ENCODE measurements at places on chromosomes 12 and 14.
A peak's percentile ranks its signal among the peaks of the same experiment; 100 is the strongest.

GRCh38 chr14:99758121-99758821 lies 34.9 kb upstream of the EML1 start:
- no peak for DNase-seq

GRCh38 chr12:65672441-65672840 lies 151.8 kb upstream of the HMGA2 start:
- DNase-seq: no peak

DNA sequence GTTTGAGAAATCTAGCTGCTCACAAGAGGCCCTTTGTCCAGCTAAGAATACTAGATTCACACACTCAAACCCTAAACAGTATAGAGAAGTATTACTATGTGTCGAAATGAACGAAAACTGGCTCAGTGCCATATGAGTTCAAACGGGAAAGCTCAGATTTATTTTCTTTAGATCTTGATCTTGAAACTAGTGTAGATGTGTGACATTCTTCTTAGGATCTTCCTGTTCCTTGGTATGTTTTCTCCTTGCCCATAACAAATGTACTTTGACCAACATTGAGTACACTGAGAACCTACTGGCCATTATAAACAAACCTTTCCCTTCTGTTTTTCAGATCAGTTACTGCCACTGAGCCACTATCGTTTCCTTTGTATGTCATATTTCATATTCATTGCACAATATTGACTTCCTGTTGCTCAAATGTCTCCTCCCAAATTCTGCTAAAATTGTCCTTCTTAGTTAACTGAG lies 21.3 kb downstream of the MYBPC1 start:
- DNase-seq: peak; percentile 18

GRCh38 chr14:34387974-34388516 lies 74.0 kb downstream of the SPTSSA start:
- DNase-seq: no peak

DNA sequence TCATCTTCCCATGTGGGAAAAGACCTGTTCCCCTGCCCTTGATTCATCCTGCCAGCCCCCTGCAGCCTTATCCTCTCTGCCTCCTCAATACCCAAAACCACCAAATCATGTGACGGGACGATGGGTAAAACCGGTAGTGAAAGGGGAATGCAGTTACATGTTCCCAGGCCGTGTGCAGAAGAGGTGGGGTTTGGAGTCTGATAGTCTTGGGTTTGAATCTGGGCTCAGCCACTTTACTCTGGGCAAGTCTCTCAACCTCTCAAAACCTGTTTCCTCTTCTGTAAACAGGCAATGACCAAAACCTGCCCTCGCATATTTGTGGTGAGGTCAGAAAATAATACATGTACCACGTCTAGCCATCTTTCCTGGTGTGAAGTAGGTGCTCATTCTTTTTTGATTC lies 123.0 kb downstream of the PLXNC1 start:
- DNase-seq: no peak

GRCh38 chr12:87796961-87797516 lies 232.2 kb downstream of the C12orf50 start:
- DNase-seq: no peak

DNA sequence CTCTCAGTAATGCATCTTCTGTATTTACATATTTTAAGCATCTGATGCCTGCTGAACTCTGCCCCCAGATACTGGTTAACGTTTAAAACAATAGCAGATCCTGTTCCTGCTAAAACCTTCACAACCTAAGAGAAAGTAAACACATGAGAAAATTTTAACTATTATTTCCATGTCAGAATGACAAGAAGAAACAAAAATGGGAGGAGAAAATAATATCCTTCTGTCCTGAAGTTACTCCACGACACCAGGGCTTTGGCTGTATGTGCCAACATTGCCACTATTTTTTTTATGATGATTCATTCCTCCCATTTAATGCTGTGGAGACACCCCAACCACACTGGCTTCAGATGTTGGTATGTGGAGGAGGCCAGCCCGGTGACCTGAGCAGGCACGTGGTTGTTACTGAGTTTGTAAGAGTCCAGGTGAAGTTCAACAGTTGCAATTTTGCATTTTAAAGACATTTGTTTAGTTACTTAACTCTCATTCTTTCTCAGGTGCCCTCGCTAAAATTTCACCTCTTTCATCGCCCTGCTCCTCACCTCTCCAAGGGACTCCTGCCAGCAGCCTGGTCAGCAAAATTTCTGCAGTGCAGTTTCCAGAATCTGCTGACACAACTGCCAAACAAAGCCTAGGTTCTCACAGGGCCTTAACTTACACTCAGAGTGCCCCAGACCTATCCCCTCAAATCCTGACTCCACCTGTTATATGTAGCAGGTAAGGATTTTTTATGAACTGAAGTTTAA lies 65.5 kb upstream of the SLCO1C1 start:
- peak; percentile 56 for DNase-seq

GRCh38 chr14:95056476-95056875 lies 100.9 kb downstream of the DICER1 start:
- no peak for DNase-seq

DNA sequence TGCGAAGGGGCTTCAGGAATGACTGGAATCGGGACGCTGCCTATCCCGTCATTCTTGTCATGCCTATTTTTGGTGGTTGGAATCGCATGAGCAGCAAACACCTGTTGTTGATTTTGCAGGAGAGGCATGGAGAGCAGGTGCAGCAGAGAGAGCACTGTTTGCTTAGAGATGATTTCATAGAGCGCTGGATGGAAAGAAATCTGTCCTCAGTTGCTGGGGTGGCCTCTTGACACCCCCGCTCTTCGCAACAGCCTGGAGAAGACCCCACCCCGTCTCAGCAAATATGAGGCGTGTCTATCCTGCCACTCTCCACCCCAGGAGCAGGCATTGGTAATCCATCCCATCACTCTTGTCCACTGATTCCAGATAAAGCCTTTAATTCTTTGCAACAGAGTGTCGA lies 19.3 kb upstream of the NCOR2 start:
- no peak for DNase-seq

DNA sequence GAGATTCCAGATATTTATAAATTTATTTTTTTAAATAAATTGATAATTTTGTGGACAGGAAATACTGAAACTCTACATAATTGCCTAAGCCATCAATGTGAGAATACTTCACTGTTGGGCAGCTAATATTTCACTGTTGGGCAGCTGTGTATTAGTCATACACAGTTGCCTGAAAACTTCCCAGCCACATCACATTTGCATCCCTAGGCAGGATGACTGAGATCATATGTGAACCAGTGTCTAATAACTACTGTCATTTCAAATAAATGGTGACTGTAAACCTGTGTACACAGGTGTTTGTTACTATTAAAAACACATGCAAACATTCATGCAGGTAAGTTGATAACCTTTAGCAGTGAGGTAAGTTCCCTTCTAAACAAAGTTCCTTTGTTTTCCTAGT lies 43.9 kb downstream of the TMTC3 start:
- no peak for DNase-seq

GRCh38 chr12:76551482-76551888 lies 8.1 kb downstream of the OSBPL8 start:
- DNase-seq: no peak

GRCh38 chr14:43687921-43688320 lies 819.2 kb downstream of the FSCB start:
- DNase-seq: no peak

DNA sequence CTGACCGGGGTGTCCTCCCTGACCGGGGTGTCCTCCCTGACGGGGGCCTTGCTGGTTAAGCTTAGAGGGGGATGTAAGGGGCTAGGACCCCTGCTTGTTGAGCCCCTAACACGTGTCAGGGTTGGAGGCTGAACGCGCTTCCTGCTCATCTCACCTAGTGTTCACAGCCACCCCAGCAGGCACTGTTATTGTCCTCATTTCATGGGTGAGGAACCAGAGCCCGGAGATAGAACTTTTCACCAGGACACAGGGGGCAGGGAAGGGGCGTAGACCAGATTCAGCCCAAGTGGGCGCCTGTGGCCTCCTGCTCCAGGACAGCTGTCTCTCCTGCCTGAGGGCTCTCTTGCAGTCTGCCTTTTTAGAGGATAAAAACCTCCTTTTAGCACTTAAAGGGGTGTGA lies 236.3 kb downstream of the GLT1D1 start:
- DNase-seq: no peak

DNA sequence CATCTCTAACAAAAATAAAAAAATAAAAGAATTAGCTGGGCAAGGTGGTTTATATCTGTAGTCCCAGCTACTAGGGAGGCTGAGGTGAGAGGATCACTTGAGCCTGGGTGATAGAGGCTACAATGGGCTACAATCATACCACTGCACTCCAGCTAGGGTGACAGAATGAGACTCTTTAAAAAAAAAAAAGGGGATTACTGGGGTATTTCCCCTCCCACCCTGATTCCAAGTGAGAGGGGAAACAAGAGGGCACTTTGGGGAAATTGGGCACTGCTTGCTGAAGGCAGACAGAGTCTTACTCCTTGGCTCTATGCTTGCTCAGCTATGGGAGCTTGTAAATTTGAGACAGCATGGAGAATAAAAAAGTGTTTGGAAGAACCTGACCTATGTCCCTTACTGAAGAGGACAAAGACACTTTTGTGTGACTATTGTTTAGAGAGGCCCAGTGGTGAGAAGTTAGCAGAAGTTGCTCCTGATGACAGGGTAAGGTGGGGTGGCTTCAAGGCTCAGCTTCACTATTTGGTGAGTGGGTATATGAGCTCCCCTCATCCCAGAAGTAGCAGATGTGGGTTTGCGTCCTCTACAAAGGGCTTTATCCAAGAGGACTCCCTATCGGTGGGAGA lies 44.0 kb downstream of the KLRG1 start:
- no peak for DNase-seq

DNA sequence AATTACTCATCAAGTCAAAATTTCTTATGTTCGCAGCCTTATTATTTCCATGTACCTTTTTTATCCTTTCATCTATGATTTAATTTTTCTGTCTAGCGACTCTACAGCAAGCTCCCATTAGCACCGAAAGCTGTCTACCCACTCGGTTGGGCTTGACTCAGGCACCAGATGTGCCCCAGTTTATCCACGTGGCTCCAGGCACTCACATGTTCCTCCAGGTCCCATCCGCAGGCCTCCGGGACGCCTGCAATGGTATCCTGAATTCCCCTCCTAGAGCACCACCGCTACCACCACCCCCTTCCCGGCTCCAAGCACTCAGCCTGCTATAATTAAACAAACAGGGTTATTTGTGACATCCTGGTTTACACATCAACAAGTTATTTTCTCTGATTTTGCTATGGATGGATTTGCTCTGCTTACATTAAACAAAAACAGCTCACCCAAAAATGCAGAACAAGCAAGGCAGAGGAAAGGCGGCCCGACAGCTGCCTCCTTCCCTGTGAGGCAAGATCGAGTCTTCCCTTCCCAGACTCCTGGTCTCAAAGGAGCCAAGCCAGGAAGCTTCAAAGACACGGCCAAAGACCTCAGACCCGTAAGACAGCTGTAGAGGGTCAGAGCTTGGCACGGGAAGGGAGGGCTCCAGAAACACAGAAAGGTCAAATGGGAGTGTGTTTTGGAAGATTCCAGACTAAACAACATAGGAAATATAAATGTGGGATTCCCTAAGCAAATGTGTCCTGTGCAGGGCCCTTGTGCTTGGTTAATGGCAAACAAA lies 253.8 kb downstream of the TTC8 start:
- no peak for DNase-seq

DNA sequence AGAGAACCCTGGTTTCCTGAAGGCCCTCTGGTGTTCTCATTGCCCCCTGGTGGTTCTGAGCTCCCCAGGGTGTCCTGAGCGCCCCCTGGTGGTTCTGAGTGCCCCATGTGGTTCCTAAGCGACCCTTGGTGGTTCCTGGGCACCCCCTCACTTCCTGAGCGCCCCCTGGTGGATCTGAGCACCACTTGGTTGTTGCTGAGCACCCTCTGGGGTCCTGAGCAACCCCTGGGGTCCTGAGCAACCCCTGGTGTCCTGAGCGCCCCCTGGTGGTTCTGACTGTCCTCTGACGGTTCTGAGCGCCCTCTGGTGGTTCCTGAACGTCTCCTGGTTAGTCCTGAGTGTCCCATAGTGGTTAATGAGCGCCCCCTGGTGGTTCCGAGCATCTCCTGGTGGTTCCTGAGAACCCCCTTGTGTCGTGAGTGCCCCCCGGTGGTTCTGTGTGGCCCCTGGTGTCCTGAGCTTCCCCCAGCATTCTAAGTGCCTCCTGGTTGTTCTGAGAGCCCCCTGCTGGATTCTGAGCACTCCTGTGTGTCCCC lies 568.3 kb downstream of the TMEM121 start:
- no peak for DNase-seq

DNA sequence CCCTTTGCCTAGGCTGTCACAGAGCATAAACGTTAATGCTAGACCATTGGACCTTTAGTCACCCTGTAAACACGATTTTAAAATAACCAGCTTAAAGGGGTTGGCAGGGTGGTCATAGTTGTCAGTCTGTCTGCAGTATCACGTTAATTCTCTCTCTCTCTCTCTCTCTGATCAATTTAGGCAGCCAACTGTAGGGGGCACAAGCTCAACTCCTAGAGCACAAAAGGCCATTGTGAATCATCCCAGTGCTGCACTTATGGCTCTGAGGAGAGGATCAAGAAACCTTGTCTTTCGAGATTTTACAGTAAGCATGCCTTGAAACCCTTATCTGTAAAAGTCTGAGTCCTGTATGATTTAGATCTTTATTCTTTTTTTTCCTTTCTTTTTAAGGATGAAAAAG lies 97.1 kb downstream of the SCAF11 start:
- no peak for DNase-seq

DNA sequence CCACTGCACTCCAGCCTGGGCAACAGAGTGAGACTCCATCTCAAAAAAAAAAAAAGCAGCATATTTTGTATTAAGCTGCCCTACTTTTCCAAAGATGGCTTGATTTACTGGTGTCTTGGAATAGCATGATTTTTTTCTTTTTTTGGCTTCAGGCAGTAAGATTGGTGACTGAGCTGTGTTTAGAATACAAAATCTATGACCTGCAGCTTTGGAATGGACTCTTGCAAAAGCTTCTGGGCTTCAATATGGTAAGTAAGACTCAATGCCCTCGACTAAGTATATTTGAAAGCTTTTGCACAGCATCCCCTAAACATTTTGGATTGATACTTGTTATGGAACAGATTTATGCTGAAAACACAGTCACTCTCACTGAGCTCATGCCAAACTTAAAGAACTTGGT lies 87.8 kb downstream of the KNTC1 start:
- no peak for DNase-seq

GRCh38 chr12:26121323-26122060 lies 3.3 kb downstream of the BHLHE41 start:
- no peak for DNase-seq

GRCh38 chr14:49427117-49427516 lies 159.1 kb downstream of the RPS29 start:
- no peak for DNase-seq

- no peak for DNase-seq
Observed at GRCh38 chr12:8080120-8080519, 2.0 kb upstream of the NECAP1 start.

- DNase-seq: no peak
Observed at GRCh38 chr12:118332511-118332910, 40.2 kb downstream of the TAOK3 start.

DNA sequence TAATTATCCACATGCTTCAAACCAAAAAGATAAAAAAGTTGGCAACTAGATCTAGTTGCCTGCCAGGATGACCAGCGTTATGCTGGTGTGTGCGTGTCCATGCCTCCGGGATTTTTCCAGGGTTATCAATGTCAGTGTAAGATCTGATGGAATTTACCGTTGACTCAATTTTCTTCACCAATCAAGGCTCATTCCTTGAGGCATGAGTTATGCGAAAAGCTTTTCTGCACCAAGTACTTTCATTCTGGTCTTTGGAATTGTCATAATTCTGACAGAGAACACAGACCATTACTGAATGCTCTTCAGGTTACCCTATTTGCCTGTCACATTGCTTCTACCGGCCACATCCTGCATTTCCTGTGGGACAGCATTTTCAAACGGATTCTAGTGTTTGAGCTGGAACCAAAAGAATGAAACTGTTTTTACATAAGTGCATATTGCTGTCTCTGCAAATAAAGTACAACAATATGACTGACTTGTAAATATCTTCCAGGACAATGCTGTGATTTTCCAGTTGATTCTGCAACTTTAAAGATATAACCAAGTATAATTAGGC lies 91.8 kb downstream of the DUSP16 start:
- DNase-seq: no peak
